Thoracic aorta (tissue), 2 donors: ENCODE measurements at places on chromosomes 16 and 17. TPM values are rescaled to one million over a fixed set of nuclear protein-coding genes. Genes with fewer than 3 reads are reported as not detected.

GRCh38 chr16:1537763-1538289 lies 4.4 kb downstream of the TMEM204 start:
- DNase-seq = no peak

Gene SMIM5
- 0.28 TPM for total RNA-seq

Gene NME4
- total RNA-seq = 68.7 TPM

Gene CEP295NL
- total RNA-seq = 6.8 TPM

Gene NAGLU
- 130 TPM for total RNA-seq

Gene ZNF469
- 4.5 TPM for total RNA-seq

Gene PLCD3
- 79.3 TPM for total RNA-seq
